ENCODE measurements at places on chromosomes 1 and 21. TPM values are rescaled to one million over a fixed set of nuclear protein-coding genes. Genes with fewer than 3 reads are reported as not detected.

The AMY1B gene
- total RNA-seq, result not detected

The OR2L13 gene
- total RNA-seq, result not detected

The NCAM2 gene
- 9.1 TPM for total RNA-seq

The RAB3B gene
- total RNA-seq, result 37.1 TPM

The CCNL2 gene
- total RNA-seq, result 125 TPM

The TACSTD2 gene
- total RNA-seq, result 0.26 TPM

The PALMD gene
- 2.6 TPM for total RNA-seq

The ARHGAP29 gene
- total RNA-seq, result 56.6 TPM

The APP gene
- total RNA-seq, result 940 TPM

The WNT3A gene
- not detected for total RNA-seq

The TTC39A gene
- 2.0 TPM for total RNA-seq

The ERVH48-1 gene
- not detected for total RNA-seq

The NHLH1 gene
- 0.07 TPM for total RNA-seq

The GRHL3 gene
- total RNA-seq, result 0.03 TPM

The RNU1-3 gene
- total RNA-seq, result under 0.01 TPM

The LCE1A gene
- total RNA-seq, result not detected

The HSF2BP gene
- 2.8 TPM for total RNA-seq

The HSD3B2 gene
- total RNA-seq, result not detected

The SLC6A9 gene
- total RNA-seq, result 16.2 TPM

The EFNA1 gene
- 3.7 TPM for total RNA-seq

The FAM110D gene
- total RNA-seq, result not detected

The SNAP47 gene
- total RNA-seq, result 40.0 TPM

The PLPPR4 gene
- 46.9 TPM for total RNA-seq

The PTPRC gene
- 0.39 TPM for total RNA-seq

The MYBPHL gene
- not detected for total RNA-seq

The DNASE2B gene
- total RNA-seq, result not detected

The S100A4 gene
- 41.0 TPM for total RNA-seq

The MAEL gene
- total RNA-seq, result not detected

The GSTM2 gene
- 27.1 TPM for total RNA-seq

All from smooth muscle cell of the pulmonary artery (primary cell).